ENCODE measurements at places on chromosomes 5 and 9.
A peak's percentile ranks its signal among the peaks of the same experiment; 100 is the strongest.

DNA sequence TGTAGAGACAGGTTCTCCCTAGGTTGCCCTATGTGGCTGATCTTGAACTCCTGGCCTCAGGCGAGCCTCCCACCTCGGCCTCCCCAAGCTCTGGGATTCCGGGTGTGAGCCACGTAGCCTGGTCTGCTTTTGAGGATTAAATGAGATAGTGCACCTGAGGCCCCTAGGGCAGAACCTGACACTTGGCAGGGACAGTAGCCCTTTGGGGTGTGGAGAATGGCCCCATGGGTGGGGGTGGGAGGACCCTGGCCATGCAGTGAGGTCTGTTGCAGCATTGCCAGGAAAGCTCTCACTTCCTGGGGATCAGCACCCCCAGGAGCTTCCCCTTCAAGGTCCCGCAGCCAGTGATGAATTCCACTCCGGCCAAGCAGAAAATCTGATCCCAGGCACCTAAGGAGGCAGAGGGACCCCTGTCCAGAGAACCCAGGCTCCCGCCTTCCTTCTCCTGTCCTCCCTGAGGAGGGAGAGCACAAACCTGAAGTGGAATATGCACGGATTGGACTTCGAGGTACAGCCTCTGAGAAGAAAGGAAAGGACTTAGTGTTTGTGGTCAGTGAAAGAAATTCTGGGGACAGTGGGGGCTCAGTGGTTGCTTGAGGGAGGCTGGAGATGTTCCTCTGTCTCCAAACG lies 73.9 kb upstream of the UNC5A start:
- DNase-seq = no peak

DNA sequence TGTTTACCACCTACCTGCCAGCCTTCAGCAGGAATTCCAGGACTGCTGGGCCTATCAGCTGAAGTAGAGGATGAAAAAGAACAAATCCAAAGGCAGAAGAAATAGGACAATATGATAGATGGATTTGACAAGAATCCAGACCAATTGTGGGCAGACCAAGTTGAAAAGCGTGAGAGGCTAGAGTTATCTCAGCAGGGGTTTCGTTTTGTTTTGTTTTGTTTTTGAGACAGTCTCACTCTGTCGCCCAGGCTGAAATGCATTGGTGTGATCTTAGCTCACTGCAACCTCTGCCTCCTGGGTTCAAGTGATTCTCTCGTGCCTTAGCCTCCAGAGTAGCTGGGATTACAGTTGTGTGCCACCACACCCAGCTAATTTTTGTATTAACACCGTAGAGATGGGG lies 113.2 kb downstream of the PALM2AKAP2 start:
- no peak for DNase-seq

- no peak for DNase-seq
These were observed 14.4 kb upstream of the CDC20B start for GRCh38 chr5:55187370-55187769.

DNA sequence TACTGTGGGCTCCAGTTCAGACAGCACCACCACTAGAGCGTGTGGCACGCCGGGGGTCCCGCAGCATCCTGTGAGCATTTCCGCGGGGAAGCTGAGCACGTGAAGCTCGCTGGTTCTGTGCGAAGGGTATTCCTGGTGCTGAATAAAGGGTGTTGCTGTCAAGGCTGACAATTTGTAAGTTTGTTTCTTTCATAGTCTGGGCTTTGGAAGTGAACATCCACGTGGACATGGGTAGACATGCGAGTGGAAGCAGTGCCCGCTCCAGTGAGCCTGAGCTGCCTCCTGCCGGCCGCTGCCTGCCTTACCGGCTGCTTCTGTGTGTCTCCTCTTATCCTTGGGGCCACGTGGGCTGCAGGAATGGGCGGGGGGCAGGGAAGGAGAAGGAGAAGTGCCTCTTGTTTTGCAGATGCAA lies 14.7 kb downstream of the NDUFS6 start:
- DNase-seq = no peak

DNA sequence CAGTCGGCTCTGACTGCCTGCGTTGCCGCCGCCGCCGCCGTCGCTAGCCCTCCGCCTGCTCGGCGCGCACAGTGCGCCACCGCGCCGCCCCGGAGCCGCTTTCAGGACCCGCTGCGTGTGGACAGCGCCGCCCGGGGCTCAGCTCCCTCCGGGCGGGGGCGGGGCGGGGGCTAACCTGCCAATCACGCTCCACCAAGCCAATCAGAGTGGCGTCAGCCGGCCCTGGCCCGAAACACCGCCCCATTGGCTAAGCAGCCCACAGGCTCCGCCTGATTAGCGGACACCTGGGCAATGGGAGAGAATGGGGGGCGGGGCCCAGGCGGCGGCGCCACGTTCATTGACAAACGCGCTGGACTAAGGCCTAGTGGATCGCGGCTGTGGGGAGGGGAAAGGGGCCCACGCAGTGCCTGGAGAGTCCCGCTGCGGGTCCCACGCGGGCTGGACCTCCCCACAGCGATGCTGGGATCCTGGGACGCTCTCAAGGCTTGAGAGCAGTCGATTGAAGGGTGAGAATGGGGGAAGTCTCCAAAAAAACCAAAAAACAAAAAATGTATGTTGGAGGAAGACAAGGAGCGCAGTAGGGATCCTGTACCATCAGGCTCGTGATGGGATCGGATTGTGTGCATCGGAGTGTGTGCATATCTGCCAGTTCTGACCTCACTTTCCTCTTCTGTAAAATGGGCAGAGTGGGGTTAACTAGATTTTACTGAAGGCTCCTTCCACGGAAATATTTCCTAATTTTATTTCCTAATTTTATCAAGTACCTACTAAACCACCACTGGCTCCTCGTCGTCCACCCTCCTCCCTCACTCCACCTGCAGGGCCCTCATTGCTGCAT lies 6.3 kb downstream of the PAX5 start:
- peak; percentile 67 for DNase-seq

GRCh38 chr5:77131361-77131760 lies 44.3 kb upstream of the ZBED3 start:
- DNase-seq = no peak

DNA sequence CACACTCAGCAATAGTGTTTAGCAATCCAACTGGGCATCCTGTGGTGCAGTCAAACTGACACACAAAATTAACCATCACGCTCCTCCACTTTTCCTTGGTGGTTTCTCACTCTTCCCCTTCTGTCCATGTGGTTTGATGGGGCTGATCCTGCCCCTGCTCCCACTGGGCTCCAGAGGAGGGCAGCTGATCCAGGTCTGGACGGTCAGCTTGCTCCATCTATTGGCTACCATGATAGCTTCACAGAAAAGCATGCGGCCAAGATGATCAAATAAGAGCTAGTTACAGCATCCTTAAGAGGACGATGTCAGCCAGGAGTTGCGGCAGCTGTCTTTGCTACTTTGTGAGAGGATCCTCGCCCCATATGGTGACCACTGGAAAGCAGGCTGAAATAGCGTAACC lies 29.6 kb upstream of the RANBP17 start:
- DNase-seq = no peak

GRCh38 chr9:113475992-113476391 lies 12.5 kb downstream of the RGS3 start:
- DNase-seq = no peak

- DNase-seq = no peak
These were observed 36.4 kb upstream of the CCDC152 start for GRCh38 chr5:42720251-42720650.

DNA sequence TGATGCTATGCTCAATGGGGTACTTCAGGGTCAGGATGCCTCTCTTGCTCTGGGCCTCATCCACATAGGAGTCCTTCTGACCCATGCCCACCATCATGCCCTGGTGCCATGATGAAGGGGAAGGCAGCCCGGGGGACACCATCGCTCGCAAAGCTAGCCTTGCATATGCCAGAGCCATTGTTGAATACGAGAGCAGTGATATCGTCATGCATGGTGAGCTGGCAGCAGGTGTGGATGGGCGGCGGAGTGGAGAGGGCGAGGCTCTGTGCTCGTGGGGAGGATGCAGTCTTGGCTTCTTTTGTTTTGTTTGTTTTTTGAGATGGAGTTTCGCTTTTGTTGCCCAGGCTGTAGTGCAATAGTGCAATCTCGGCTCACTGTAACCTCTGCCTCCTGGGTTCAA lies 17.2 kb upstream of the SPZ1 start:
- no peak for DNase-seq

DNA sequence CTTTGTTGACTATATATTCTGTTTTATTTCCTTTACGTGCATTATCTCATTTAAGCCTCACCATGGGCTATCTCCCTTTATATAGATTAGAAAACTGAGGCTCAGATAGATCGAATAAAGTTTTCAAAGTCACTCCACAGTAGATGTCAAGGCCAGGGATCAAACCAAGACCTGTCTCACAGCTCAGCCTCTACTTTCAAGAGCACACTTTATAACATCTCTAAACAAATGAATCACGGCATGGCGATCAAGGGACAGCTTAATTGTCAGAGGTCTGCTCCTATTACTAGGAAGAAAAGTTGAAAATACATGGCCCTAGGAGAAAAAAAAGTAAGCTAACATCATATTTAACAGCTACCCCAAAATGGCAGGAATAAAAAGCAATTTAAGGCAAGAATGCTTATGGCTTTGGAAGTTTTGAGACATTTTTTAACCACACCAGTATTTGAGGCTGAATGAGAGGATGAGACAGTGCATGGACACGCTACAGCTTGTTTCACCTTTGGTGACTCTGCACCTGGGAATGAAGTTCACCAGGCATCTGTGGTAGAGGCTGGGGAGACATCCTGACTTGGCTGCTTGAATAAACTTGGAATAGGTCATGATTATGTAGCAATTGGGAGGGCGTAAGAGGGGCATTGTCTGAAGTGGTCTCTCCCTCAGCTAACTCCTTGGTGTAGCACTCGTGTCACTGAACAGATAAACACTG lies 486.8 kb upstream of the WWC1 start:
- no peak for DNase-seq

DNA sequence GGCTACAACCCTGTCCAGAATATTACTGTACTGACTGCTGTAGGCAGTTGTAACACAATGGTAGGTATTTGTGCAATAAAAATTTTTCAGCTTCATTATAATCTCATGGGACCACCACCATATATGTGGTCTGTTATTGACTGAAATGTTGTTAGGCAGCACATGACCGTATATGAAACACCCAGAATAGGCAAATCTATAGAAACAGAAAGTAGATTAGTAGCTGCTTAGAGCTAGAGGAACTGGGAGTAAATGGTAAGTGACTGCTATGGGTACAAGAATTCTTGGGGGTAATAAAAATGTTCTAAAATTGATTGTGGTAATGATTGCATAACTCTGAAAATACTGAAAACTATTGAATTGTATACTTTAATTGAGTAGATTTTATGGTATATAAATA lies 185.7 kb downstream of the ESM1 start:
- no peak for DNase-seq

DNA sequence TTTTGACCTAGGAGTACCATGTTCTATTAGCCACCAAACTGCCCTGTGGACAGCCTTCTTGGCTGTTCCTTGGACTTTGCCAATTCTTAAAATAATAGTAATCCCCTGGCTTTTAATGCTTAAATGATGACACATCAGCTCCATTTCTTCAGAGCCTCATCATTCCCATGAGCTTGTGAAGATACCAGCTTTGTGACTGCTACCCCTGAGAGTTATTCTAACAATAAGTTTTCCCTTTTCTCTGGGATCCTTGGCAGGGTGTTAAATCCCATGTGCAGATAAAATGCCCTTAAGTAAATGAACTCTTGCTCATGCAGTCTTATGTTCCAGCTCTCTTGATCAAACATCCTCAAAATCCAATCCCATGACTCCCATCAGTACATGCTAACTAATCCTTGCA lies 415.3 kb downstream of the CETN3 start:
- no peak for DNase-seq

DNA sequence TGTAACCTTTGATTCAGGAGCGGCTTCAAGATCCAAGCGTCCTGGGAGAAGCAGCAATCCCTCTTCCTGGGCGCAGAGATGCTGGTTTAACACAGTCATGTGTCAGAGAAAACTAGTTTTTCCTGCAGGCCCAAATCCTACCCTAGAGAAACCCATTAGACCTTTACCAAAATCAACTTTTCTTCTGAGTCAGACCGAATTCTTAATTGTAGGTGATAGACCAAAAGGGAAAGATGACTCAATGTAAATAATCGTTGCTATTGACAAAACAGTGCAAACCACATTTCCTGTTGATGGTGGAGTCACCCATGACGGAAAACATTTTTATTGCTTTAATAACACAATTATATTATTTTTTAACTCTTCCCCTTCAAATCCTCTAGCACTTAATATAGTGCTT lies 40.1 kb downstream of the SLC1A1 start:
- DNase-seq = no peak

- DNase-seq = no peak
These were observed 754 bp downstream of the DCAF12 start for GRCh38 chr9:34125681-34126206.

DNA sequence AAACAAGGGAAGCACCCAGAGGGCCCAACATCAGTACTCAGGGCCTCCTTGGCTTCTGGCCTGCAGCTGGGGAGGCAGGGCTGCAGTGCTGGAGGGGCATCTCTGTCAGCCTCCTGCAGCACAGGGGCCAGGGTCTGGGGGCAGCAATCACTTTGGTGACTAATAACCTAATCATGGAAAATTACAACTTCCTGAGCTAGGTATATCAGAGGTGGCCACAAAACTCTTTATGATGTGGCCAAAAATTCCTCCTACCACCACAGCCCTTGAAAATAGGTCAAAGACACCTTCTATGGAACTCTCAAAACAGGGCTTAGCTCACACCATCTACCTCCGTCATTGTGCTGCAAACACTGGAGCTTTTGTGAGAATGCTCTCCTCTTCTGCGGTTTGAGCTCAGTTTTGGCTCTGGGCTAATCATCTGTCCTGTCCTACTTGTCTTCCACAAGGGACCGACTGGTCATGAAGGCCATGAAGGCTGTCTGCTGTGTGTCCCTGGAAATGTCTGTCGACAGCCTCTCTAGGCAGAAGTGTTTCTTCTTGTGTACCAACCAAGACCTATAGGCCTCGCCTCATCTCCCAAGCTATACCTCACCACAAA lies 28.6 kb downstream of the CSF2 start:
- DNase-seq = no peak

GRCh38 chr5:97936231-97936630 lies 753.2 kb upstream of the RIOK2 start:
- DNase-seq = no peak

- no peak for DNase-seq
These were observed 240.2 kb upstream of the GLRA1 start for GRCh38 chr5:152164860-152165259.

DNA sequence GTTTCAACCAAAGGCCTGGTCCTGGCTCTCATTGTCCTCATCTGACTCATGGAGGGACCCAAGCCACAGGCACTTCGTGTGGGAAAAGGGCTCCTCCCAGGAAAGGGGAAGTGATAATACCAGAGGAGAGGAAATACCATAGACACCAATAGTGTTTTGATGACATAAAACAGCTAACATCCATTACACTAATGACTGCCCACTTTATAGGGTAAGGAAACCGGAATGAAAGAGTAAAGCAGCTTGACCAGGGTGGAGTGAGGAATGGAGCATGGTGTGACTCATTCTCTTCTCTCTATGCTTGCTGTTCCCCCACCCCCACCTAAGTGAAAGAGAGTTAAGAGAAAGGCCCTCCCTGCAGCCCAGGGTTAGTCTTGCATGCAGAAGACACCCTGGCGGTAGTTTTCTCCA lies 67.4 kb upstream of the HRH2 start:
- DNase-seq = no peak

All from CD4-positive, alpha-beta T cell (primary cell).